ENCODE measurements at places on chromosomes 13 and 19.
A peak's percentile ranks its signal among the peaks of the same experiment; 100 is the strongest.

DNA sequence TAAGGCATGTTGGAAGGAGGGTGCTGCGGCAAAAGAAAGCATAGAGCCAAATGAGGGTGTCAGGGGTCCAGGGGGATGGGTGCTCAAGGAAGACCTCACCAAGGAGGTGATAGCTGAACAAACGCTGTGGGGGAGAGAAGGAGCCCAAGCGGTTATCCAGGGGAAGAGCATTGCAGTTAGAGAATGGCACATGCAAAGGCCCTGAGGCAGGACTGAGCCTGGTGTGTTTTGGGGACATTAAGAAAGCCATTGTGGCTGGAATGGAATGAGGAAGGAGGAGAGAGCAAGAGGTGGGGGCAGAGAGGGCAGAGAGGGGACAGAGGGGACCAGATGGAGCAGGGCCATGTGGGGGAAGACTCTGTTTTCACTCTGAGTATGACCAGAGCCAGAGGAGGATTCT is 6.1 kb upstream of the MYH14 start:
- DNase-seq: no peak
- no peaks in the 10 kb centered on the region for H3K36me3 ChIP-seq
- H3K4me3 ChIP-seq: no peak overlapping the region
- H3K4me1 ChIP-seq: no peaks in the 10 kb centered on the region
- no peak overlapping the region for H3K27ac ChIP-seq

DNA sequence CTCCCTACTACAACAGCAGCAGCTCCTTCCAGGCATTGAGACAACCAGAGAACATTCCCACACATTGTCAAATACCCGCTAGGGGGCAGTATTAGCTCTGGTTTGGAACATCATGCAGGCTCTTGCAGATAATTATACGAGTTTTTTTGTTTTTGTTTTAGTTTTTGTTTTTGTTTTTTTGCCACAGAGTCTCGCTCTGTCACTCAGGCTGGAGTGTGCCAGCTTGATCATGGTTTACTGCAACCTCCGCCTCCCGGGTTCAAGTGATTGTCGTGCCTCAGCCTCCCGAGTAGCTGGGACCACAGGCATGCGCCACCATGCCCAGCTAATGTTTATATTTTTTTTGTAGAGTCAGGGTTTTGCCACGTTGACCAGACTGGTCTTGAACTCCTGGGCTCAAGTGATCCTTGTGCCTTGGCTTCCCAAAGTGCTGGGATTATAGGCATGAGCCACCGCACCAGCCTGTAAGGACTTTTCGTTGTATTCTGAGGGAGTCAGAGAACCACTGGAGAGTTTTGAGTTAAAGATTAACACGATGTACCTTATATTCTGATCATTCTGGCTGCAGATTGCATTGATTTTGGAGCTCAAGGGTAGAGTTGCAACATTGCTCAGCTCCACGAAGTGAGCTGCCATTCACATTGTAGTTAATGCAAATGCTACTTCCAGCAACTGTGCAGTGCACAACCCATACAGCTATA is 41.7 kb upstream of the CEACAM20 start:
- no peaks in the 10 kb centered on the region for H3K36me3 ChIP-seq
- peaks cover 3% of the 10 kb centered on the region for H3K27me3 ChIP-seq
- no peaks in the 10 kb centered on the region for H3K4me1 ChIP-seq

GRCh38 chr13:48266701-48267639 is 34.0 kb downstream of the ITM2B start:
- no peaks in the 10 kb centered on the region for H3K27me3 ChIP-seq
- H3K36me3 ChIP-seq: peaks cover 42% of the 10 kb centered on the region
- DNase-seq: no peak
- no peak overlapping the region for H3K4me3 ChIP-seq
- H3K4me1 ChIP-seq: no peaks in the 10 kb centered on the region
- no peak overlapping the region for H3K27ac ChIP-seq

- DNase-seq: no peak
- no peak overlapping the region for H3K4me3 ChIP-seq
- no peak overlapping the region for H3K27ac ChIP-seq
- H3K4me1 ChIP-seq: no peaks in the 10 kb centered on the region
Measured at GRCh38 chr19:12834976-12835757, 788 bp upstream of the RTBDN start.

DNA sequence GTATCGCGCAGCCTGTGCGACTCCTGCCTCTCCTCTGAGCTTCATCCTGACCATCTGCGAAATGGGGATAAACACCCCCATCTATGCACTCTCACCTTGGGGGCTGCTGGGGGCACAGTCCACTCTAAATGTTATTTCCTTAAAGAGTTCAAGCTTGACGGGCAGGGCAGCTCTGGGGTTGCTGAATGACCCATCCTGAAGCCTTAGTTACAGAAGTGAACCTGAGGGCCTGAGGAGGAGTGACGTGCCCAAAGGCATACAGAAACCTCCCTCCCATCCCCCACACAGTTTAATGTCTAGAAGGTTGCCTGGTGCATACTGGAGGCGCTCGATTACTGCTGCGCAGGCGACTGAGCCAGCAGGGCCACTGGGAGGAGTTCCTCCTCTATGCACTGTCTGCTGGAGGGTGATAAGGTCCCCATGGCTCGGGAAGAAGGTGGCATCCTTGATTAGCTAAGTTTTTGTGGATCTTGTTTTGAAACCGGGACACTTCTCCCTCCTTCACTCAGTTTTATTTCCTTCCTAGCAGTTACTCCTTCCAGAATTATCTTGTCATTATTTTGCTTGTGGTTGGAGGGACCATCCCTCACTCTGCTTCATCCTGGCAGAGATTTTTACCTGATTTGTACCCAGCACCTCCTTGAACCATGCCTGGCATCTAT is 572 bp upstream of the FKBP8 start:
- peak; percentile 40 for DNase-seq
- H3K4me1 ChIP-seq: peaks cover 2% of the 10 kb centered on the region
- H3K27ac ChIP-seq: no peak overlapping the region
- H3K27me3 ChIP-seq: no peaks in the 10 kb centered on the region
- peaks cover 14% of the 10 kb centered on the region for H3K36me3 ChIP-seq

- H3K27me3 ChIP-seq: no peaks in the 10 kb centered on the region
- no peaks in the 10 kb centered on the region for H3K36me3 ChIP-seq
- H3K4me3 ChIP-seq: no peak overlapping the region
Measured at GRCh38 chr13:109713681-109714080, 72.7 kb downstream of the IRS2 start.

DNA sequence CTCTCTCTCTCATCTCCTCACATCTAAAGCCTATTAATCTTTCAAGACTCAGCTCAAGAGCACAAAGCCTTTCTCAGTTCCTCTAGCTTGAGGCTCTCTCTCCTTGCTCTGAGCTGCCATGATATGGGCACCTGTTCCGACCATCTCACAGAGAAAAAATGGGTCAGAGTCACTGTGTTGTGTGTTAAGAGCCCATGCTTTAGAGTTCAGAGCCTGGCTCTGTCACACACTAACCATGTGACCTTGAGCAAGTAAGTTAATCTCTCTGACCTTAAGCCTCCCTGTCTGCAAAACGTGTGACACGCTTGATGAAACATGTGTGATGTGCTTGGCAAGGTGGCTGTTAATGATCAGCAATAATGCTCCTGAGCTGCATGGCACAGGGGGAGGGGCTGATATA is 245.2 kb downstream of the DLEU7 start:
- peaks cover 11% of the 10 kb centered on the region for H3K4me1 ChIP-seq
- no peak overlapping the region for H3K4me3 ChIP-seq
- H3K27ac ChIP-seq: no peak overlapping the region
- no peak for DNase-seq
- H3K36me3 ChIP-seq: no peaks in the 10 kb centered on the region

DNA sequence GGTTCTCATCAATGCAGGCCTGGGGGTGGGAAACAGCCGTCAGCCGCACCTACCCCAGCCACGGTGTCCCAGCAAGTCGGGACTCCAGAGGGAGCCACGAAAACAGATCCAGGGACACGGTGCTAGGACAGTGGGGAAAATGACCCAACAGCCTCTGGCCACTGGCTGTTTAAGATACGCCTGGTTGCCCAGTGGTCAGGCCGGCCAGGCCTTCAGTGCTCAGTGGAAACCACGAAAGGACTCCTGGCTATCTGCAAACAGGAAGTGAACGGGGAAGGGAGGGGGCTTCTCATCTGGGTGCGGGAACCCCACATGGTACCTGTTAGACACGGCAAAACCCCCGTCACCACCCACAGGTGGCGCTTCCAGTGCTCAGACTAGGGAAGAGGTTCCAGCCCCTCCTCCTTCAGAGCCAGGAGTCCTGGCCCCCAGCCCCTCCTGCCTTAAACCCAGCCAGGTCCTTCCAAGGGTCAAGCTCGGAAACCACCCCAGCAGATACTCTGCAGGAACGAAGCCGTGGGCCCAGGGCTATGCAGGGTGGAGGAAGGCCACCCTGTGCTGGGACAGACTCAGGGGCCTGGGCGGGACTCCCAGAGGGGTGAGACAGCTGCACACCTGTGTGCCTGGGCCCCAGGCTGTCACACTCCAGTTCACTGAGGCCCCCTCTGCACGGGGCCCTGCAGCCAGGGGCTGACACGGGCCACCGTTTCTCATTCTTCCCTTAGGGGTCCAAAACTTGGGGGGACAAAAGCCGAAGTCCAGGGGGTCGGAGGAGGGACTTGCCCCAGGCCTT is 4.5 kb downstream of the PPP1R12C start:
- H3K27me3 ChIP-seq: no peaks in the 10 kb centered on the region
- H3K4me1 ChIP-seq: peaks cover 24% of the 10 kb centered on the region
- peak overlapping the region; percentile 78 for H3K27ac ChIP-seq
- peaks cover 7% of the 10 kb centered on the region for H3K36me3 ChIP-seq

- DNase-seq: peak; percentile 20
- H3K27ac ChIP-seq: no peak overlapping the region
- no peaks in the 10 kb centered on the region for H3K4me1 ChIP-seq
- H3K4me3 ChIP-seq: no peak overlapping the region
- H3K36me3 ChIP-seq: no peaks in the 10 kb centered on the region
Measured at GRCh38 chr13:78015782-78016181, 97.2 kb upstream of the EDNRB start.
